Epithelial cell of prostate (primary cell): ENCODE measurements at places on chromosomes 3 and 15.
A peak's percentile ranks its signal among the peaks of the same experiment; 100 is the strongest.

- no peak for DNase-seq
Observed at GRCh38 chr3:30657914-30658313, 51.5 kb downstream of the TGFBR2 start.

GRCh38 chr15:25327686-25328085 lies 111.1 kb downstream of the UBE3A start:
- no peak for DNase-seq

GRCh38 chr3:150237490-150237889 lies 170.6 kb upstream of the TSC22D2 start:
- DNase-seq = peak; percentile 86

DNA sequence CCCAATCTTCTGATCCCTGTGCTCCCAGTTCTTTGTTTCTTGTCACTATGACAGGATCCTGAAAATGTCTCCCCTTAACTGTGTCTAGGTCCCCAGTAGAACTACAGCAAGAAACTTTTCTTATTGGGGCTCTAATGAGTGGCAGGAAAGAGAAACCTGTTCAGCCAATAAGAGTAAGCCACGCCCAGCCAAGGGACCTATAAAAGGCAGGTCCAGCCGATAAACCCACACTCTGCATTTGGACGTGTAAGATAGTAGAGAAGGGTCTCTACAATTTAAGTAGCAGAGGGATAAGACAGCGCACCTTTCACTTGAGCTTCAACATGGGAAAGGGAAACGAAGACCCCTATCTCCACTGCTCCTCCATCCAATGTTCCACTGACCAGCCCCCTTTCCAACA lies 149.9 kb downstream of the LMLN start:
- no peak for DNase-seq

GRCh38 chr15:74176262-74177214 lies 3.0 kb downstream of the ISLR start:
- DNase-seq = no peak

DNA sequence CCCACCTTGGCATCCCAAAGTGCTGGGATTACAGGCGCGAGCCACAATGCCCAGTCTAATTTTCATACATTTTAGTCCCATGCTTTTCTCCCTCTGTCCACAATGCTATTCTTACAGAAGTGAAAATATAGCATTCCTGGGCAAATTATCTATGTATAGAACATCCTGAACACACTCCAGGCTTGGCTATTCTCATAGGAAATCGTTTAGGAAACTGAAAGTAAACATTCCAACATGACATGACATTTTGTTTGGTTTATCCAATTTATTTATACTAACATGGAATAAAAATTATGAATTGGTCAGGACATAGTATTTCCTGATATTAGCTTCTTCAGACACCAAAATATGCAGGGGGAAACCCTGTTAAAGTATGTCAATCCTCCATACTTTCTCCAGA lies 52.6 kb downstream of the SYNM start:
- DNase-seq = no peak

GRCh38 chr3:33057320-33058298 lies 39.3 kb downstream of the GLB1 start:
- no peak for DNase-seq

- no peak for DNase-seq
Observed at GRCh38 chr3:159082519-159082918, 280.7 kb downstream of the MFSD1 start.

DNA sequence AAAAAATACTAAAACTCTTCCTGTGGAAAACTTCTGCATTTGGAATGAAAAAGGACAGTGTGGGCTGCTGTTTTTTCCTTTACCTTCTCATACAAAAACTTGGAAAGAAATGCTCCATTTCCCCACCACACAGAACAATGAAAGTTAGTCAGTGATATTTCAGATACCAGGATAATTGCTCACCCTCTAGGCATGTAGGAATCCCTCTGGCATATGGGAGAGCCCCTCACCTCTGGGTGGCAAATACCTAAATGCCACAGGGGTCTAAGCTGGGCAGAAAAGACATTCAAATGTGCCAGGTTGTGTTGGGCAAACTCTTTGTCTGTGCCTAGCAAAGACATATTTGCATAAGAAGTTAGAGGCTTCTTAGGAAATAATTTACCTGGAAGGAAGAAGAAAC lies 560.3 kb upstream of the NR2F2 start:
- DNase-seq = no peak

- peak; percentile 44 for DNase-seq
Observed at GRCh38 chr3:9970020-9970652, 16.5 kb downstream of the EMC3 start.

GRCh38 chr3:188589071-188589470 lies 435.1 kb downstream of the LPP start:
- no peak for DNase-seq

DNA sequence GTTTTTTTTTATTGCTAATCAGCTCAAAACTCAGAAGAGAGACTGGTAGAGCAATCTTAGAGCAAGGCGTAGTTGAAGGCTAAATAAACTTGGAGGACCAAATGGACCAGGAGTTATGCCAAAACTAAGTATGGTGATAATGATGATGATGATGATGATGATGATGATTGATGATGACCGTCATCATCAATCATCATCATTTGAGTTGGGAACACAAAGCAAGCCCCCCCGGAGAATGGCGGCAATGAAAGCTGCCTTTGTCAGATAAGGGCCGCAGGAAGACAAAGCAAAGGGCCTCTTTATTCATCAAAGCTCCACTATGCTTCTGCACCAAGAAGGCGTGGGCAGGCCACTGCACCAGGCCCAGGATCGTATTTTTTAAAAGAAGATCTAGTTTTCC lies 82.1 kb upstream of the RAD18 start:
- DNase-seq = no peak

DNA sequence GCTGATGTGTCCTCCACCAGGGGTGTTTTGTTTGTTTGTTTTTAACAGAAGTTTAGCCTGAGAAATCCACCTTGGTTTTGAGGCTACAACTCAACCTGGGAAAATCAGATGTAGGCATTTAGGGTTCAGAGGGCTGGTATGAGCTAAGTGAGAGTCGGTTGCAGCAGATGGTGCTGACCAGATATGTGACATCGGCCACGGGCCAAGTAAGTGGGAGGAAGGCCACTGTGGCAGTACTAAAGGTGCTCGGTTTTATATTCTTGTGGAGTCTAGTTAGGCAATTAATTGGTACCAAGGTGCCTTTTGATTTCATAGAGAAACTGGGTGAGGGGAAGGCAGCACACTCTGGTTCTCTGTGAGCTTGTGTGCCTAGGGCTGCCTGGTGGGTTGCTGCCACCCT lies 10.5 kb downstream of the MTMR14 start:
- DNase-seq = no peak

GRCh38 chr3:48400824-48401433 lies 28.9 kb downstream of the FBXW12 start:
- peak; percentile 12 for DNase-seq

- no peak for DNase-seq
Observed at GRCh38 chr3:65928110-65928509, 110.6 kb downstream of the MAGI1 start.

DNA sequence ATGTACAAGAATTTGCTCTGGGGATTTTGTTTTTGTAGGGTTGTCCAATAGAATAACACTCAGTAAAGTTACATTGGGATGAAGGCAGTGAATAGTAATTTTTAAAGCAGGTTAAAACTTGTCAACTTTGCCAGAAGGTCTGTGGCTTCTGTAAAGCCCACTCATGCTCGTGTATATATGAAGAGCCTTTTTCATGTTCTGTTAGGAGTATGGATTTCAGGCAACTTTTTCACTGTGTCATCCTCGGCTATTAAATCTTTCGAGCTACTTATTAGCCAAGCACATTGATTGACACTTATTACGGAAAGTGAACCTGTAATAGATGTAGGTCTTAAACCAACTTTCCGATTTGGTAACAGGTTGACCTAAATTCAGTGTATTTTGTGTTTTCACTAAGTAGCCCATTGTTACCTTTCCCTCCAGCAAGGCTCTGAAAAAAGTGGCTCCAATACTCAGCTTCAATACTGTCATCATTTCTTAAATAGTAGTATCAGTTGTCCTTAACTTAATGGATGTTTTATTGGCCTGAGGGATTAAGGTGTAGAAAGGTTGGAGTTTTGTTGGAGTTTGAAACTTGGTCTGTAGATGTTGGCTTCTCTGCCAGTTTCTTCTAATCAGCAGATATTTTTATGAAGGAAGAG lies 1.7 kb downstream of the PAK2 start:
- no peak for DNase-seq

DNA sequence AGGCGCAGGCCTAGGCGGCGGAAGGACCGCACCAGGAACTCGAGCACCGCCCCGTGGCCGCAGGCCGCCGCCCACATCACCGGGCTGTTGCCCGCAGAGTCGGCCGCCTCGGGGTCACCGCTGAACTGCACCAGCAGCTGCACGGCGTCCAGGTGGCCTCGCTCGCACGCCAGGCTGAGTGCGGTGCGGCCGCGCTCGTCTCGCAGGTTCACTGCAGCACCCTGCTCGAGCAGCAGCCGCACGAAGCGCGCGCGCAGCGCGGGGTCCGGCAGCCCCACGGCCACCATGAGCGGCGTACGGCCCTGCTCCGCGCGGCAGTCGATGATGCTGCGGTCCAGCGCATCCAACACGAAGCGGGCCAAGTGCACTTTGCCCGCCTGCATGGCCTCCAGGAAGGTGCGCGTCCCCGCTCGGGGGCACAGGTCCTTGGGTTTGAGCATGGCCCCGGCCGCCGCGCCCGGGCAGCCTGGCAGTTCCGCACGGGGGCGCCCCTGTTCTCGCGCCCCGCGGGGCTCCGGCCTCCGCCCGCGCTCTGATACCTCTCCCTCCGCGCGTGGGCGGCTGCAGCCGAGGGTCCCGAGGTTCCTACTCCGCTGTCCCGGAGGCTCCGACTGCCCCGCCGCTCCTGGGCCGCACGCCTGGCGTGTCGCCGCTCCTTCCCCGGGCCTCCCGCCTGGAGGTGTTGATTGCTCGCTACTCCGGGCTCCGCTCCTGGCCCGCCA lies 556 bp downstream of the ANKRD63 start:
- no peak for DNase-seq

DNA sequence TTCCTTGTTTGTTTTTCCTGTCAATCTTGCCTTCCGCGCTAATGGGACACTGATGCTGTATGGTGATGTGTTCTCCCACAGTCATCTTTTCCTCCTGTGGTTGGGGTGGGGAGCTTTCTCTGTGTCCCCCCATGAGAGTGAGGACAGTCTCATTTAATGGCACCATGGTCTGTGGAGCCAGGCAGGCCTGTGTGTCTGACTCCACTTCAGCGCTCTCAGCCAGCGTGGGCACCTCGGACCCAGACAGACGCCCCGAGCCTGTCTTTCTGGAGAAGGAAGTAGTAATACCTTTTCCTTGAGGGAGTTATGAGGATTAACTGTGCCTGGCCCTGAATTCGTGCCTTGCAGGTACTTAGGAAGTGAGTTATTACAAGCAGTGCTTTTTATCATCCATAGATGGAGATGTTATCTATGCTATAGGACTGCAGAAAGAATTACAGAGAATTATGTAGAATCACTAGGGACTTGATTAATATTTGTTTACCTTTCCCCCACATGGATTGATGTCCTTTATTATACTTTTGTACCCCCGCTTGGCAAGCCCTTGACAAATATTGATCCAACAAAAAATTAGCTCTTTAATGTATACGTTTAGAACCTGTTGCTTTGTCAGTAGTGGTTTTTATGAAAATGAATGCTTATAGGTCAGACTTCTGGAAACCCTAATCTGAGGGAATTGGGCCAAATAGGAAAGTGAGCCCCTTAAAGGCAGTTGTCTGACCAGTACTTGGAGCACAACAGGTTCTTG lies 152.4 kb downstream of the PGPEP1L start:
- DNase-seq = no peak

GRCh38 chr15:28098360-28098765 lies 752 bp downstream of the OCA2 start:
- DNase-seq = no peak

GRCh38 chr15:31799319-31799714 lies 231.0 kb upstream of the CHRNA7 start:
- no peak for DNase-seq

GRCh38 chr3:52615166-52615565 lies 70.5 kb downstream of the PBRM1 start:
- DNase-seq = no peak

DNA sequence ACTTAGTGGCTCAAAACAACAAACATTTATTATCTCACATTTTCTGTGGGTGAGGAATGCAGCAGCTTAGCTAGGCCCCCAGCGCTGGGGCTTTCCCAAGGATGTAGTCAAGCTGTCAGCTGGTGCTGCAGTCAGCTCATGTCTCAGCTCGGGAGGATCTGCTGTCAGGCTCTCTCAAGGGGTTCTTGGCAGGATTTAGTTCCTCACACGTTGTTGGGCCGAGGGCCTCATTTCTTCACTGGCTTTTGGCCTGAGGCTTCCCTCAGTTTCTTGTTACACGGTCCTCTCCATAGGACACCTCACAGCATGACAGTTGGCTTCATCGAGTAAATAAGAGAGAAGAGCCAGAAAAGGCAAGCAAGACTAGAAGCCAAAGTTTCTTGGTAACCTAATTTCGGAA lies 13.7 kb upstream of the U2SURP start:
- no peak for DNase-seq

- no peak for DNase-seq
Observed at GRCh38 chr3:196886144-196886543, 18.4 kb downstream of the SENP5 start.

DNA sequence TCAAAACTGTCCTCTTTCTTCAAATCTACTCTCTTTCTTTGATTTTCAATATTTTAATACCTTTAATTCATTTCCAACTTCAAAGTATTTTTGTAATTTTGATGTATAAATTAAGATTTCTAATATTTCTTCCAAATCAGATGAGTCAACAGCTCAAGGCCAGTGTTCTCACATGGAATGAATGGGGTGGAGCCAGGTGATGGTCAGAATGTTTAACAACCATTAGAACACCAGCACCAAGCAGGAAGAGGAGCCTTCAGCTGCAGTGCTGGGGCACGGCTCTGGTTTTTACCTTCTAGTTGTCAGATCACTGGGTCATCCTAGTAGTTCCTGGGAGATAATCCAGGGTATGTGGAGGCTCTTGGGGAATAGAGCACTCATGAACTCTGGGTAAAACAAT lies 494.5 kb upstream of the PDZRN3 start:
- no peak for DNase-seq

DNA sequence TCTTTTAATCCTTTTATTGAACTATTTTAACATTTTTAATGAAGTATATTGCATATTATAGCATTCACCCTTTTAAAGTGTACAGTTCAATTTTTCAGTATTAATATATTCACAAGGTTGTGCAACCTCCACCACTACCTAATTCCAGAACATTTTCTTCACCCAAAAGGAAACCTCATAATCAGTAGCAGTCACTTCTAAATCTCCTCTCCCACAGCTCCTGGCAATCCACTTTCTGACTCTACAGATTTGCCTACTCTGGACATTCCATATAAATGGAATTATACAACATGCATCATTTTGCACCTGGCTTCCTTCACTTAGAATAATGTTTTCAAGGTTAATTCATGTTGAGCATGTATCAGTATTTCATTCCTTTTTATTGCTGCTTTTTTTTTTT lies 55.0 kb upstream of the HRH1 start:
- no peak for DNase-seq

- DNase-seq = no peak
Observed at GRCh38 chr3:42403737-42404136, 6.7 kb downstream of the LYZL4 start.
